Iris pigment epithelial cell (primary cell): ENCODE measurements at places on chromosomes 6 and 20.

DNA sequence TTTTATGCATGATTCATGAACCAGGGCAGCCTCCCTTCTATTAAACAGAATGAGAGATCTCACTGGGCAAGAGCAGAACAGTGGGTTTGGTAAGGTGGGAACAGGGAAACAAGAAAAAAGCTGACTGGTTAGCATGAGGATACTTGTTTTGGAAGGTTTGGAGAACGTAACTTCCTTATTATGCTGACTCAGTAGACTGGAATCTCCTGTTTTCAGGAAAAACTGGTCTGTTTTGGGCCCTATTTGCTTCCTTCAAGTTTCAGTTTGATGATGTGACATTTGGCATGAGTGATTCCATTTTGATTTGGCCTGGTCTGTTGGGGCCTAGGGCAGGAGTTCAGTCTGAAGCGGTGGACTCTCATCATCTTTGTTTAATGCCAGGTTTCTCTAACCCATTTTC, 172.0 kb downstream of the MYLK4 start:
- peak; percentile 43 for DNase-seq

- no peak for DNase-seq
These were observed 164.2 kb downstream of the SLC24A3 start for GRCh38 chr20:19376451-19377229.

DNA sequence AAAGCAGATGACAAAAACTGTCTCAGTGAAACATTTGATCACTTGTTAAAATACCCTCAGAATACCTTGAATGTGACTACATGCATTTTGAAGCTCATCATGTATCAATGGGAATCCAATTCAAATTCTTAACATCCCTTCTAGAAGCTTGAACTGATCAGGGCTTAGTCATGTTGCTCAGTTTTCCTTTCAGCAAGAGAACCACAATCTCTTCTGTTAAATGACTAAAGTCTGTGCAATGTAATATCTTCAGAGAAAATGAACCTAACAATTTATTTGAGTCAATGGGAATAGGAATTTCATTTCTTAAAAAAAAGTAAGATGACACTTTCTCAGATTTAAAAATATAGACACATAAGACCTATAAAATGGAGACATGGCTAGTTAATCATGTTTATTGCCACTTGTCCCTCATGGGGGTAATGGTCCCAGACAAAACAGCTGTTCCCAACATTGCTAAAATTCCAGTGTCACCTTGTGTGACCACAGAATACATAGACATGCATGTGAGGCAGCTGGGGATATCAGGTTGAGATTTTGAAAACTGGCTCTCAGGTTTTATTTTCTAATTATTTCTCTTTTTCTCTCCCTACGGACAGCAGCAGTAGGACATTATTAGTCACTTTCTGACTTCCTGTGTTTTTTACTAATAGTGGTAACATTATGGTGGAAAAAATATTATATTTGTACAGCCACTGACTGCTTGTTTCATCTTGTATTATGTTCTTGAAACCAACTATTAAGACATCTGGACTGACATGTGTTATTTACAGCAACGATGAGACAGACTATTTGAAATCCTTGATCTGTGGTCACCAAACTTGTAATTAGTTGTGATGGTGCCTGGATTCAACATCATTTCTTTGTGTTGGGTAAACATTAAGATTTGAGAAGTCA, 192.5 kb downstream of the COL9A1 start:
- DNase-seq: peak; percentile 16

GRCh38 chr20:20085812-20086211, 33.5 kb downstream of the CFAP61 start:
- DNase-seq: no peak
